ENCODE measurements at places on chromosomes 4 and X.

DNA sequence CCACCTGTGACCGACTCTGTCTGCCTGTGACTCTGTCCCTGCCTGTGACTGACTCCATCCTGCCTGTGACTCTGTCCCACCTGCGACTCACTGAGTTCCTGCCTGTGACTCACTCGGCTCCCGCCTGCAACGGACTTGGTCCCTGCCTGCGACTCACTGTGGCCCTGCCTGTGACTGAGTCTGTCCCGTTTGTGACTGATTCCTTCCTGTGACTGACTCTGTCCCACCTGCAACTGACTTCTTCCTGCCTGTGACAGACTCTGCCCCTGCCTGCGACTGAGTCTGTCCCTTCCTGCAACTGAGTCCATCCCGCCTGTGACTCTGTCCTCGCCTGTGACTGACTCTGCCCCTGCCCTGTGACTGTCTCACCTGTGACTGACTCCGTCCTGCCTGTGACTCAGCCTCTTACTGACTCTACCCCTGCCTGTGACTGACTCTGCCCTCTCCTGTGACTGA, 9.6 kb upstream of the UVSSA start:
- DNase-seq = no peak

DNA sequence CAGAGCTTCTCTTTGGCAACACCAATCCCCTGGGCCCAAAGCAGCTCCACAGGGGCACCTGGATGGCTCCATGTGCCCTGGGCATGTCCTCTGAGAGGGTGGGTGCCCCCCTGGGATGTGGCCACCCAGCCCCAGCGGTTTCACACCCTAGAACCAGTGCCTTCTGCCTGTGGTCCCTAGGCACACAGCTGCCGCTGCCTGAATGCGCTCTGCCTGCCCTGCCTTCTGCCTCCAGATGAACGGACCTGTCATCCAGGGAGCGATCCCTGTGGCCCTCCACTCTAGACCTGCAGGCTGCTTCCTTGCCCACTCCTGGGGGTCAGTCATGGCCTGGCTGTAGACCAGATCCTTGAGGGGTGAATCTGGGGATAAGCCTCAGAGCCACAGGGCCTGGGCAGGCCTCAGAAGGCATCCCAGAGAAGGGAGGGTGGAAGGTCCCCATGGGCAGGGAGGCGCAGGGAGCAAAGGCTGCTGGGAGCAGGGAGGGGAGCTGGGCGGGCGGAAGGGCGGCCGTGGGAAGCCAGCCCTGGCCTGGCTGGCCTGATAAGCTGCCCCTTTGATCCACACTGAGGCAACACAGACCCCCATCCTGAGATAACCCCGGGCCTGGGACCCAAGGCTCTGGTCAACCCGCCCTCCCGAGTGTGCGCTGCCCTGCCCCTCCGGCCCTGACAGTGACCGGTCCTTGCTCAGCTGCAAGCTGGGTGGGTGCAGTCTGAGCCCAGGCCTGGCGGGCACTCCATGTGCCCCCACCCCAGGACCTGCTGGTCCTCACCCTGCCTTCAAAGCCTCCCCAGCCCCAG, 8.1 kb upstream of the FGFR3 start:
- DNase-seq = no peak

- no peak for DNase-seq
Observed at GRCh38 chr4:102687373-102687981, 73.3 kb downstream of the MANBA start.

DNA sequence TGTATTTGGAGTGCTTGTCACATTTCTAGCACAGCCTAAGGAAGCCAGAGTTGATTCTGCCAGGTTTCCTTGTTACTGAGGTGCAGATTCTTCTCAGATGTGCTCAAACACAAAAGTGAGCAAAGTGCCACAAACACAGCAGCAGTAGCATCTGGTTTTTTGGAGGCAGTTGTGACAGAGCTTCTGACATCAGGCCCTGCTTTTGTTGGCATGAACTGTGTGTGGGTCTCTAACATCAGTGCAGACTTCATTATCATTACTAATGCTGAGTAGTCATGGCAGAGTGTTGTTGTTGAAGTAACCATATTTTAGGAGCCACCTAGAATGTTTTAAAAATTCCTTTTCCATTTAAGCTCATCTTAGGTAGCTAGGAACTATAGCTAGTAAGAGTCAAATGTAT, 656.6 kb downstream of the ANKRD50 start:
- no peak for DNase-seq

DNA sequence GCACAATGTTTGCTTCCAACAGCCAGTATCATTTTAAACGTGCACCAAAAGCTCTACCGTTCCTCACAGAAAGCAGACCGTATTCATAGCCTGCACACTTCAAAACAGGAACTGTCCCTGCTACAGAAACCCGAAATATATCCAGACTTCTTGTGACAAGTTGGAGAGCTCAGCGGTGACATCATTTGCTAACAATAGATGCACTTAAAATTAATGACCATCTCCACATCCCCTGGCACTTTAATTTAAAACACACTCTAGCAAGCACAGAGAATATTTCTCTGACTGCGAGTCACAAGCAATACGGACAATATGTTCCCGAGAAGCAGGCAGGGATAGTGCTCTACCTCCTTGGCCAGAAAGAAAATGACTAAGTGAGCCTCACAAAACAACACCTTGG, 2.5 kb downstream of the NYX start:
- DNase-seq = no peak

DNA sequence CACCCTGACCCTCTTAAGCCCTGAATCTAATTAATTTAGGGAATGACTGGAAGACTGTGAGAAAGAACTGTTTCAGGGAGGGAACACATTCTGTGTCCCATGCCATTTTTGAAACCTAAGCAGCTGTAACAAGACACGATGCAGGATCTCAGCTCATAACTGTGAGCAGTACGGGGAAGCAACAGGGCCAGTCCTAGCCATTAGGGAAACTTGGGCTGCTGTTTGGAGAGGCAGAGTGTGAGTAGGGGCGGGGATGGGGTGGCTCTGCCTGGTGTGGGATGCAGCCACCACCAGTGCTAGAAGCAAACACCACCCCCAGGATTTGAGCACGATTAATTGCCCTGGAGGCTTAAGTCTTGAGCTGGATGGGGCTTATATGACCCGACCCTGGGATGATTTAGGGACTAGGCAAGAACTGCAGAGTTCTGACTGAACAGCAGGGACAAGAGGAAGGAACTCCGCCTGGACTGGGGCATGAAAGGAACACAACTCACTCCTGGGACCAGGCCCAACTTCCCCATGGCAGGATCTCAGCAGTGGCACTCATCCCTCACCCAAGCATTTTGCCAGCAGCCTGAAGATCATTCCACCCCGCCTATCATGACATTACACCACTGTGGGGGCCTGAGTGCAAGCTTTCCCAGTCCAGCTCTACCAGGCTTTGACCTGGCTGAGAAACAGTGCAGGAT, 43.1 kb downstream of the ATRX start:
- no peak for DNase-seq

DNA sequence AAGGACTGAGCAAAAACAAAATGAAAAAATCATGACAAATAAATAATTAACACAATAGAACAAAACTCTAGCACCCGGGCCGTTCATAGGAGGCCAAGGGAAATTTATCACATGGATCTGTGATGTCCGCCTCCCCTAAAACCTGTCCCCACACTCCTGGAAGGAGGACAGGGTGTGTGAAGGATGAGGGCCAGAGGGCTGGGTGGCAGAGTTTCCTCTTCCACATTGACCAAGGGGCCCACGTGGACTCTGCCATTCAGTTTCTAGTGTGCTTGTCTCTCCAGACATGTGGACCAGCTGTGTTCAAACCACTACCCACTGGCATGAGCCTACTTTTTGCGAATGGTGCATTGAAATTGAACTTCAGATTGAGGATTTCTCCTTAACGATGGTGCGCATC, 6.3 kb downstream of the PRRG3 start:
- DNase-seq = no peak

GRCh38 chr4:22091352-22091717, 142.8 kb upstream of the KCNIP4 start:
- DNase-seq = no peak

DNA sequence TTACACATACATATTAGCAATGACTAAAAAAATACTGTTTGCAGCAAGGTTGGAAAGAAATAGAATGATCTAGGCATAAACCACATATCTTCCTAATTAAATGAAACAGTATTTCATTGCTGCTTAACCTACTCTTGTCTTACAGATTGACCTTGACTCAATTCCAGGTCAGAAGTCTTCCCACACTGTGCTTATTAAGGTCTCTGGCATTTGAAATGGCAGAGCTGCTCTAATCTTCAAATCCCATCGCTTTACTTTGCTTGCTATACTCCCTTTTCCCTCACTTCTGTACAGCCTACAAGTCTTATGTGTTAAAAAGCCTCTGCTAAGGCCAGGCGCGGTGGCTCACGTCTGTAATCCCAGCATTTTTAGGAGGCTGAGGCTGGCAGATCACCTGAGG, 424.5 kb downstream of the RPA4 start:
- DNase-seq = no peak

DNA sequence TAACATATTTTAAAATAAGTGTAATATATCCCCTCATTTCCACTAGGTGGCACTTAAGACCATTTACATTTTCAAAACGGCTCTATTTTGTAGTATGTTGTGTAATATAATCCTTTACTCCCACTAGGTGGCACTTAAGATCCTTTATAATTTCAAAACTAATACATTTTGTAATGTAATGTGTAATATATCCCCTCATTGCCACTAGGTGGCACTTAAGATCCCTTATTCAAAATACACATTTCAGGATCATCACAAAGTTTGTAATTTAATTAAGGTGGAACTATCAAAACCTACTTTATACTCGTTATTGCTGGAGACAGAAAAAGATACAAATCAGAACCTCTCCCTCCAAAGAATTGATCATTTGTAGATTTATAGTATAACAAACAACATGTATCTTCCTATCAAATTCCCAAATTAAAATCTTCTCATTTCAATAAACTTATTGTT, 132.5 kb downstream of the ARHGAP6 start:
- DNase-seq = no peak

GRCh38 chr4:70300215-70300614, 34.6 kb upstream of the CABS1 start:
- DNase-seq = no peak

DNA sequence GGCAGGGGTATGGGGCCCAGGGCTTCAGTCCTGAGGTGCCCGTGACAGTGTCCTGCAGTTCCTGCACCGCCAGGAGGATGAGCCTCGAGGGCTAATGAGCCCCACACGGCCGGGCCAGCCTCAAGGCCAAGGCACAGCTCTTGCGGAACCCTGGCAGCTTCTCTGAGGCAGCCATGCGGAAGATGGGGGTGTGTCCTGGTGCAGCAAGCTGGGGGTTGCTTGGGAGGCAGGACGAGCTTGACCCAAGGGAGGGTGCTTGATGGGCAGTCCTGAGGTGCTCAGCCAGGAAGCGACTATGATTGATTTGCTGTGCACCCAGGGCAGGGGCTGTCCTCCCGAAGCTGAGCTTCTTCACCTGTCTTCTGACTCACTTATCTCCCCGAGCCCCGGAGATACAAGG, 9.1 kb upstream of the FGFR3 start:
- DNase-seq = no peak

Measured in activated T-cell treated with anti-CD3 and anti-CD28 coated beads, Interleukin-2, amount 50 U/mL, for 1 hour (primary cell).